ENCODE measurements at places on chromosomes 7 and 10.

GRCh38 chr10:71323407-71323806, 4.3 kb downstream of the SLC29A3 start:
- DNase-seq: no peak

GRCh38 chr10:97200616-97201015, 14.9 kb upstream of the SLIT1 start:
- DNase-seq: no peak

- DNase-seq: no peak
These were observed 77.5 kb downstream of the ARID5B start for GRCh38 chr10:61978965-61979364.

DNA sequence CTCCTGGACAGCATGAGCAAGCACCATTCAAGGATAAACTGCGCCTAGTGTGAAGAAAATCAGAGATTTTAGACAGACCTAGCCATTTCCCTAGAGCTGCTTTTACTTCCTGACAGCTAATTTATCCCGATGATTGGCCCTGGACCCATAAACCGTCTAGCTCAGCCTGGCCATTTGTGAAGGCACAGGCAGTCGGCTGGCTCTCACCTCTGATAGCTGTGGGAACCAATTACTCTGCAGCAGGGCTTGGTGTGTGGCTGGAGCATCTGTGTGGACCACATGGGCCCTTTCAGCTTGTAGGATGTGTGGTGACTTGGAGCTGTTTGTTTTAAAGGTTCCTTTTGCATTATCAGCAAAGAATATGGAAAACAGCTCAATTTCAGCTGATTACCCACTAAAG, 111.1 kb upstream of the NPY start:
- no peak for DNase-seq

DNA sequence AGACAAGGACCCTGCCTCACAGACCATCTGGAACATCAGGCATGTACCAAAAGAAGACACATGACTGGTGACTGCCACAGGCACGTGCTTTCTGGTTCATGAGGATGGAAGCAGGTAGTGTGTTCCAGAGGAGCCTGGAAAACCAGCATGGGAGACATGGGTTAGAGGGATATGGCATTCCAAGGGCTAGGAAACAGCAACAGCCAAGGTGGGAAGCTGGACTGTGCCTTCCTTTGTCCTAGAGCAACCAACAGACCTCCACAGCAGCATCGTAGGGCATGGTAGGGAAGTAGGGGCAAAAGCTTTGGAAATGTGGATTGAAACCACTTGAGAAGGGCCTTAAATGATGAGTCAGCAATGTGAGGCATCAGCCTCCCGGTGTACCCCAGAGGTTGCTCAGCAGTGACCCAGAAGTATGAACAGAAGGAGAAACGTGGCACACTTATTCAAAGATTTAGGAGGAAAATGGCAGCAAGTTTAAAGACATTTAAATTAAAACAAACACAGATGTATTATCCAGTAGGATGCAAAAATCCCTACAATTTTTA, 51.0 kb downstream of the PRLHR start:
- DNase-seq: no peak

GRCh38 chr7:75854233-75854632, 24.6 kb upstream of the RHBDD2 start:
- no peak for DNase-seq

GRCh38 chr10:121099592-121099991, 248.4 kb downstream of the WDR11 start:
- no peak for DNase-seq

DNA sequence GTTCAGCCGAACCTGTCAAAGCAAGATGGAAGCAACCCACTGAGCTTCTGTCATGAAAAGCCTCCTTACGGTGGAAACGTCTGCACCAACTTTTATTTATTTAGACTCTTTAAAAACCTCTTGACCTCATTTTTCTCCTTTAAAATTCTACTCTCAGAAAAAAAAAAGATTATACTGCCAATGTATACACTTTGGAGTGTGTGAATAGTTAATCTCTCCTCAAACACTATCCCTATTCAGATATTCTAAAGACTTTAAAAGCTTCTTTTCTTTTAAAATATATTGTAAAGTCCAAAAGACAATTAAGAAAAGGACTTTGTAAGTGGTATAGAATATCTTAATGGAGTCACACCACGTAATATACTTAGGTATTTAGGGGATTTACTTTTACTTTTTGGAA, 335.2 kb upstream of the SEMA3D start:
- no peak for DNase-seq

- no peak for DNase-seq
These were observed 81.9 kb upstream of the BTBD16 start for GRCh38 chr10:122189185-122189584.

GRCh38 chr7:121133444-121133843, 144.9 kb downstream of the CPED1 start:
- DNase-seq: no peak
